ENCODE measurements at places on chromosomes 6 and 20.

DNA sequence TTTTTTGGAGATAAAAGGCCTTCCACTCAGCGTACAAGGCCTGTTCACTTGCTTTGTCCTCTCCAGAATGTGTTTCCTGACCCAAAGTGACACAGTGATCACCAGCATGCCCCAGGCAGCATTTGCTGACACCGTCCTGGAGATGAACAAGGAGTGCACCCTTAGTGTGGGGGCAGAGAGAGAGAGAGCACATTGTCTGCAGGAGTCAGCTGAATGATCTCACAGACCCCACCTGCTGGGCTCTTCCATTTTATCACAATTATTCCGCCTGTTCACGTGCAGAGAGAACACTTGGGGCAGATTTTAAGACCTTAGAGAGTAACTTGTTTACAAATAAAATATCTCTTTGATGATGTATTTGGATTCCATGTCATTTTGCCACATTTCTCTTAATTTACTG is 22.4 kb upstream of the MAS1L start:
- no peak for DNase-seq

- DNase-seq = no peak
Observed at GRCh38 chr6:152161501-152161900, 354.0 kb downstream of the ESR1 start.

- DNase-seq = no peak
Observed at GRCh38 chr6:81697559-81697958, 54.9 kb downstream of the TENT5A start.

GRCh38 chr6:43082806-43083655 is 6.9 kb downstream of the PTK7 start:
- DNase-seq = no peak

- peak; percentile 60 for DNase-seq
Observed at GRCh38 chr6:46419576-46420002, 71.7 kb downstream of the RCAN2 start.

DNA sequence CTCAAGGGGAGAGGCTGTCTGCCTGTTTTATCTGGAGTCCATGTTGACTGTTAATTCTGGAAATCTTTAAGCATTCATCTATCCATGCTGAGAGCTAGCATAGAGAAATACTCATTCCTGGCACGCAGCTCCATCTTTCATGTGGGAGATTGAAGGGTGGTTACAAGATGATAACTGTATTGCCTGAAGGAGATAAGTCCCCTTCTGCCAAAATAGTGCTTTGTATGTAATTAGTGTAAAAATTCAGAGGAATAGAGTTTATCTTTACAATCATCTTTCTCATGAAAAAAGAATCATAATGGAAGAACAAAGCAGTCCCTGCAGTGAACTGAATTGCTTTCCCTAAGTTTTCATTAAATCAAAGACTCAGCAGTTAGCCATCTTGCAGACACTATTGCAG is 256.5 kb downstream of the SLC35F1 start:
- no peak for DNase-seq

DNA sequence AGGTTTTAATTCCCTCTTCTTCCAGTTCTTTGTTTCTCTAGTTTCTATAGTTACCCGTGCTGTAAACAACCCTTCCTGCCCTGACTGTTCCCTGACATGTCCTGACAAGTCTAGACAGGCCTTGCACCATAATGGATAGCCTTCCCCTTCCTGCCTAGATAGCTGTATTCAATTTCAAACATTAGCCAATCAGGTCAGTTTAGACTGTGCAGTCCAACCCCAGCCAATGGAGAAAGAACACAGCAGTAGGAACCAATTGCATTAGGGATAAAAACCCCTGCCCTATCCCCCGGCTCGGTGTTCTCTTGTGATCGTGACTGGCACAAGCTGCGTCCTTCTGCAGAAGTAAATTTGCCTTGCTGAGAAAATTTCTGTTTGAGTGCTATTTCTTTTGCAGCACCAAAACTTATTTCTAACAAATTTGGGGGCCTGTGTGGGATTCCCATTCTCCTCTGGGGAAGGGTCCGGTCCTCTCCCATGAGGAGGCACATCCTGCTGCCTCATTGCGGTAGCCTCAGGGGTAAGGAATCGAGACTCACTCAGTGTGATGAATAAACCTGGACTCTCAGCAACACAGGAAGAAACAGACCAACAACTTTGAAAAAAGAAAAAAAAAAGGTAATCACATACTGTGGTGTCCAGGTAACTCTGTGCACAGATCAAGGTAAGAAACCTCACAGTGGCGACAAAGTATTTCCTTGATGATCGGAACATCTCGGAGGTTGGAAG is 248.7 kb upstream of the ECI2 start:
- DNase-seq = no peak

DNA sequence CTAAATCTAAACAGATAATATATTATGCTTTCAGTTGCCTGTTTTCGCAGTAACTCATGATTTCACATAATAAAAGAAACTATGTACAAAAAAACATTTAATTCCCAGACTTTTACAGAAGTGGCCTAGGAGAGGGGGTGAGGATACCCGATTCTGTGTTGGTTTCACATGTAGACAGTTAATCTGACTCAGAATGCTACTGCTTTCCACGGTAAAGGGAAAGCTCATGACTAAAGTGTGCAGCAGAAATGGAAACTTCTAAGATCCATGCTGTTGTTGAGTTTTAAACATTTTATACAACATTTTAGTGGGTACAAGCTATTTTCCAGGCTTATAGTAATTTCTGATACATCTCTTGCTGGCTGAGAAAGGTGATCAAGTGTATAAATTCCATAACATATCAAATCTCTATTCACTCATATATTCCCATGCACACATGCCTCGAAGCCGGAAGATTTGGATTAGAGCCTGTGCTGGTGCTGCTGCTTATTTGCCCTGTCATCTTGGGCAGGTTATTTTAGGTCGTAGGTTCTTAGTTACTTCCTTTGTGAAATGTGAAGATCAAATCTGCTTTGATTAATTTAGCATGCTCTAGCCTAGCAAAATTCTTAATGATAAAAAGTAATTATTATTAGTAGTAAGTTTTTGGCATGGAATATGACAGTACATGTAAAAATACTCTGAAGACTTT is 896.7 kb upstream of the MAP3K7 start:
- DNase-seq = no peak

DNA sequence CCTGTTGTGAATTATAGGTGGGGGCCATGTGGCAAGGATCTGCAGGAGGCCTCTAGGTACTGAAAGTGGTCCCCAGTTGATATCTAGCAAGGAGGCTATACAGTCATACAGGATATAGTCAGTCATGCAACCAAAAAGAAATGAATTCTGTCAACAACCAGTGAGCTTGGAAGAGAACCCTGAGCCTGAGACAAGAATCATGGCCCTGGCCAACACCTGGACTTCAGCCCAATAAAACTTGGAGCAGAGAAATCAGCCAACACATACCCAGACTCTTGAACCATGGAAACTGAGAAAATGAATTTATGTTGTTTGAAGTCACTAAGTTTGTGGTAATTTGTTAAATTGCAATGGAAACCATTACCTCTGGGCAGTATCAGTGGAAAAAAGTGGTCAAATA is 370.2 kb downstream of the KIF16B start:
- DNase-seq = no peak

GRCh38 chr20:61332016-61332975 is 80.2 kb downstream of the CDH4 start:
- no peak for DNase-seq

Data from posterior cingulate gyrus (tissue), 11 donors.